ENCODE measurements at places on chromosomes 1 and 21.

DNA sequence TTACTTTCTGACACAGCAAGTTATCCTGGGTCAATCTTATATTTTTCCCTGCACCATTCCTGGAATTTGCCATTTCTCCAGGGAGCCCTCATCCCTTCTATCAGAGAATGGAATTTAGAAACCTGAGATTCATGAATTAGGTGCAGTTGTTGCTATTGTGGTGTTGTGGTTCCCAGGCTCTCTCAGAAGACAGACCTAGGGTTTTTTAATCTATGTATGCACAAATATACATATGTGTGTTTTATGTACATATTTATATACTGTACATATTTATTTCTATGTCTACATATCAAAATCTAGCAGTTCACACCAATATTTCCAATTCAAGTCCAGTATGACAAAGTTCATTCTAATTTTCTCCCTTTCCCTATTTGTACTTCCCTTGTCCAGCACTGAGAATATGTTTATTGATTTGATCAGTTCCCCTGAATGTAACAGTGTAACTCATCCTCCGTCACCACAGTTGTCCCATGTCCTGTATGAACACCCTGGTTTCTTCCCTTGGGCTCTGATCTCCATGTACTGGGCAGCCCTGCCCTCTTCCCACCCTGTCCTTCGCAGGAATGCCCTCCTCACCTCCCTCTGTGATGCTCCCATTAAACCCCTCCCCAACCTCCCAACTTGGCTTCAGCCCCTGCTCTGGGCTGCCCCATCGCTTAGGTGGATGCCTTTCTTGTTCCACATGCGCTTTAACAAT, 145.5 kb downstream of the VPS13D start:
- no peak for DNase-seq

DNA sequence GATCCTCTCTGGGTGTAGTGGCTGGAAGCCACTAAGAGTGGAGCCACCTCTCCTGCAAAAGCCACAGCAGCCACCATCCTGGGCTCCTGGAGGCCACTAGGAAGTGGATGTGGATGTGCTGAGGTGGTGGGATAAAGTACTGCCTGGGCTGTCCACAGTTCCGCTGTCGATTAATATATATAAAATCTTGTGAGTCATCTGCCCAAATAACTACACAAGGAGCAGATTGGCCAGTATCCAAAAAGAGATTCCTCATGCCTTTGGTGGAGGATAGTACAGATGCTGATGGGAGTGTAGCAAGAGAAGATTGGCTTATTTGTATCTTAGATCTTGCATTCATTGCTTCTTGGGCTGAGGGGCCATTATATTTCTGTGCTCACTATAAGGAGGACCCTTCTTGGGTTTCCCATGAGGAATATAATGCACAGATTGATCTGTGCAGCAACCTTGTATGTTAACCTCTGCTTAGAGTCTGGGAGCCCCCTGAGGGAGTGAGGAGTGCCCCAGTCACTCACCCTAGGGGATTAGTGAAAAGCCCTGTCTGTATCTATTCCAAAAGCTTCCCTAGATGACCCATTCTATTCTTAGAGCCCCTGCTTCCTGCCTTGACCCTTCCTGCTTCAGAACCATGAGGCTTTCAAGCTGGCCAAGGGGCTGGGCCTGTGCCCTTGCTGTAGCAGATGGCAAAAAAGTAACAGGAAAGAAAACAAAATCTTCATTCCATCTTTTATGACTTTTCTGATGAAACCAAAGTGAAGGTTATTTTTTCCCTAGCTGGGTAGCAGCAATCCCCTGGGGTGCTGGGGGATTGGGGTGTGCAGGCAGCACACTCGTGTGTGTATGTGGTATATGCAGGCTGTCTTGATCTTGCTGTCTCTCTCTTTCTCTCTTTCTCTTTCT, 31.7 kb downstream of the RCSD1 start:
- peak; percentile 90 for DNase-seq

DNA sequence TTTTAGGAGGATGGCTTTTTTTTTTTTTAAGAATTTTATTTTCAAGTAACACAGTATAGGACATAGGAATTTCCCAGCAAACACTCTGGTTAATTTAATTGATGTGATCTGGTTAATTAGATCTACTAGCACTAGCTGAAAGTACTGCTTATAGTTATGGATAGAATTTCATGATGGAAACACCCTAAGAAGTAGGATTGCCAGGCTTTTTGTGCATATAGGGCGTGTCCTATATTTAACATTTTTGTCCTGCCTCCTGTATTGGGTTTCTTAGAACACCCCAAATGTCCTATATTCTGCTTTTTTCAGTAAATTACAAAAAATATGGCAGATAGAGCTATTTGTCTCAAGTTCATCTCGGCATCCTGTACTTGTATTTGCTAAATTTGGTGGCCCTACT, 13.5 kb upstream of the AXDND1 start:
- no peak for DNase-seq

- DNase-seq: peak; percentile 21
Observed at GRCh38 chr1:87426463-87427249, 98.0 kb downstream of the LMO4 start.

DNA sequence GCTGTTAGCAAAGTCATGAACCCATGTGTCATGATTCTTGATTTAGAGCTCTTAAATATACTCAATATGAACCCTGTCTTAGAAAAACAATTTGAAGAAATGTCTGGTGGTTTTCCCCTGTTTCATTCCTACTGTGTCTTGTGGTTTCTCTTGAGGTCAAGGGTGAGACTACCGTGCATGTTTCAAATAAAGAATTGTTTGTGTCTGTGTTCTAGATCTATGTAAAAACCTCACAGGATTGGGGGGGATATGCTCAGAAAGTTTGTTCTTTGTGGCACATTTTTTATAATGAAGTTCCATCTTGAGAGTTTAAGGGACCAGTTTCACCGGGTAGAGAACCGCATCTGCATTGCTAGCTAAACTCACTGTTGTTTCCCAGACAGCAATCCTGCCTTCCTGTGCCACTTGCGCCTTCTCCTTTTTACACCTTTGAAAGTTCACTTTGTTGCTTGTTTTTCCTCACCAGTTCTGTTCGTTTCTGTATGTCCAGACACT, 30.9 kb upstream of the CACYBP start:
- peak; percentile 37 for DNase-seq

- no peak for DNase-seq
Observed at GRCh38 chr1:109620401-109620791, 759 bp downstream of the AMPD2 start.

DNA sequence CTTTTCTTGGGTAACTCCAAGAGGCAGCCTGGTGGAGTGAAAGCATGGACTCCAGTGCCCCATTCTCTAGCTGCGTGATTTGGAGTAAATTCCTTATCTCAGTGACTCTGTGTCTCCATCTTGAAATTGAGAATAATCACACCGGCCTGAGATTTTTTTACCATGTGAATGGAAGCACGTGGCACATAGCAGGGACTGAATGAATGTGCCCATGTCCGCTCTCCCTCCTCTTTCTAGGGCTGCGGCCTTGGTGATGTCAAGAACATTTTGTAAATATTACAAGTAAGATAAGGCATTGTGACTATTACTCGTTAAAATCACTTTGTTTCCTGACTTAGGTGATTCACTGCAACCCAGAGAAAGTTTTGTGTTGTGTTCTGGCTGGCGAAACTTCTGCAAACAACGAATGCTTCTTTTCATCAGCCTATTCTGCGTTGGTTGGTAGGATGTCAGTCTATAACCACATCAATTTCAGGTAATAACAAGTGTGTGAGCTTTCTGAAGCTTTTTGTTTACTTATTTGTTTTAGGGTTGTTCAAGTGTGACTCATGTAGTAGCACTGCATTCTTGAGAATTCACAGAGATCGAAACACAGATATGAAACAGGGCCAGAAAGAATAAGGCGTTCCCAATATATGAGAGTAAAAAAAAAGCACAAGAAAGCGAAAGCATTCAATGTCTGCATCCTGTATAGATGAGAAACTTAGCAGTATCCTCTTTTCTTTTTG, 135.7 kb upstream of the SLC45A1 start:
- DNase-seq: no peak

GRCh38 chr21:17925000-17925610, 105.9 kb upstream of the C21orf91 start:
- DNase-seq: no peak

- DNase-seq: no peak
Observed at GRCh38 chr1:19483261-19483660, 2.1 kb downstream of the CAPZB start.

GRCh38 chr1:209622841-209623829, 29.1 kb downstream of the LAMB3 start:
- DNase-seq: no peak

GRCh38 chr1:66367369-66367768, 166.6 kb upstream of the SGIP1 start:
- DNase-seq: no peak

GRCh38 chr21:34298534-34299167, 65.2 kb upstream of the KCNE2 start:
- DNase-seq: no peak

- DNase-seq: no peak
Observed at GRCh38 chr1:205313563-205314308, 7.8 kb downstream of the NUAK2 start.

GRCh38 chr21:43681650-43682049, 22.3 kb downstream of the RRP1B start:
- no peak for DNase-seq

Measured in fibroblast of skin of left biceps (primary cell).